ENCODE measurements at places on chromosomes 13 and 19. TPM values are rescaled to one million over a fixed set of nuclear protein-coding genes. Genes with fewer than 3 reads are reported as not detected.

Gene SLC1A6
- total RNA-seq, result not detected

DNA sequence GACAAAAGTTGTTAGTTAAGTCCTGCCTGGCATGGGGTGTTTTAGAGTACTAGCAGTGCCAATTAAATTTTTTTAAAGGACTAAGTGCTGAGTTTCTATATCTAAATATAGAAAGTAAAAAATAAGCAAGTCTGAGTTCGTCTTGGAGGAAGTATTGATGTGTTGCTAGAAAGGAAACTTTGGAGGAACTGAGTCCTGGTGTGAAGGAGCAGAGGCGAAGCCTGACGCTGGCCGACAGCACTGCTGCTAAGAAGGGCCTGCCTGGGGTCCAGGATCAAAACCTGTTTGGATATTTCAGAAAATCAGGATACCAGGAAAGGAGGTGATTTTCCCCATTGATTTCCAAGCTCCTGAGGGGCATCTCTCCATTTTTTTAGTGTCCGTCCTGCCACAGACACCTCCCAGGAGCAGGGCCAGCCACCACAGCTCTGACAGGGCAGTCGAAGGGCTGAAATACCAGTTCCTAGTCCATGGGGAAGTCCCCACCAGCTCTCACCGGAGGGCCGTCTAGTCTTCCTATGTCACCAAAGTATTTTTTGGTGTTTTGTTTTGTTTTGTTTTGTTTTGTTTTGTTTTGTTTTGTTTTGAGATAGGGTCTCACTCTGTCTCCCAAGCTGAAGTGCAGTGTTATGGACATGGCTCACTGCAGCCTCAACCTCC lies 38.2 kb upstream of the NPAS1 start:
- DNase-seq, result no peak

- no peak for DNase-seq
Measured at GRCh38 chr19:29590278-29590677, 15.8 kb upstream of the POP4 start.

Gene WASF3
- total RNA-seq, result 9.0 TPM

Gene ZNF175
- 10.2 TPM for total RNA-seq

GRCh38 chr19:32861596-32861995 lies 8.0 kb downstream of the SLC7A9 start:
- DNase-seq, result no peak

DNA sequence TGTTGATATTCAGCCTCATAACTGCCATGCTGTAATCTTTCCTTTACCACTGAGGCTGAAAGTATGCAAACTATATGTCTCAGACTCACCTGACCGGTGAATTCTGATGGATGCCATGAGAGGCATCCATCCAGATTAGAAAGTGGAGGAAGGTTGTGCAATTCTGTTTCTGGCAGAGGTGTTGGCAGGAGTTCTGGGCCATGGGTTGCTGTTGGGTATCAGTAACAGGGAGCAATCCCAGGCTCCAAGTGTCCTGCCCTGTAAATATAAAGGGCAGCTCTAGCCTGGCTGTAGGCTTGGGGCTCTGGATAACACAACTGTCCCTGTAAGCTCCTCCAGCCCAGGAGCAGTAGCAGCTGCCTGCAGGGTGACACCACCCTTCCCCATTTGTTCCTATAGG lies 77.4 kb upstream of the ABCC4 start:
- no peak for DNase-seq

Gene ZNF681
- total RNA-seq, result 9.7 TPM

- no peak for DNase-seq
Measured at GRCh38 chr13:93425411-93425810, 198.8 kb downstream of the GPC6 start.

- no peak for DNase-seq
Measured at GRCh38 chr13:20219577-20219976, 12.5 kb downstream of the GJB6 start.

- DNase-seq, result no peak
Measured at GRCh38 chr19:46515879-46516350, 20.2 kb upstream of the PNMA8B start.

DNA sequence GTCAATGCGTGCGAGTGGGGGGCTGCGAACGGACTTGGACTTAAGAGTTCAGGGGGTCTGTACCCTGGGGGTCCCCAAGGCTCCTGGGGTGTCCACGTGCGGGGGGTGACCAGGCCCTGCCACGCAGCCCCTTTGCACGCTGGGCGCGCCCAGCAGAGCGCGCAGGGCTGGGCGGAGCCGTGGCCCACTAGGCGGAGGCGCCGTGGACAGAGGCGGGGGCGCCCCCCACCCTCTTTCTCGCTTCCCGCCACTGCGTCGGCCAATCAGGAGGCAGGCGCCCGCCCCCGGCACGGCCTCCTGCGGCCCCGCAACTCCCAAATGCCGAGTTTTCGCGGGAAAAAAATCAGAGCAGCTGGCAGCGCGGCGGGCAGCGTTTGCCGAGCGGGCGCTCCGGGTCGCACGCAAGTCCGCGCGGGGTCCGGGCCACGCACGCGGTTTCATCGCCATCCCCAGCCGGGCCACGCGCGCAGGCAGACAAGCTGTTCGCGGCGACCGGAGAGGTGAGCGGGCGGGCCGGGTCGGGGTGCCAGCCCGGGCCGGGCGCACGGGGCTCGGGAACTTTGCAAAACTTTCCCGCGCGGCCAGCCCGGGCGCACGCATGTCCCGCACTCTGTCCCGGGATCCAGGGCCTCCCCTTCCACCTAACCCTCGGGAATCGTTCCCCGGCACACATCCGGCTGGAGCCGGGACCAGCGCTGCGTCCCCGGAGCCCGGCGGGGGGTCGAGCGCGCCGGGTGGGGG lies at the start of gene UHRF1:
Gene UHRF1, plus strand, starts transcription at position 346 of the 741 bp plus-strand sequence. CDS start 1,385 bp downstream, outside the sequence.
- DNase-seq, result no peak

DNA sequence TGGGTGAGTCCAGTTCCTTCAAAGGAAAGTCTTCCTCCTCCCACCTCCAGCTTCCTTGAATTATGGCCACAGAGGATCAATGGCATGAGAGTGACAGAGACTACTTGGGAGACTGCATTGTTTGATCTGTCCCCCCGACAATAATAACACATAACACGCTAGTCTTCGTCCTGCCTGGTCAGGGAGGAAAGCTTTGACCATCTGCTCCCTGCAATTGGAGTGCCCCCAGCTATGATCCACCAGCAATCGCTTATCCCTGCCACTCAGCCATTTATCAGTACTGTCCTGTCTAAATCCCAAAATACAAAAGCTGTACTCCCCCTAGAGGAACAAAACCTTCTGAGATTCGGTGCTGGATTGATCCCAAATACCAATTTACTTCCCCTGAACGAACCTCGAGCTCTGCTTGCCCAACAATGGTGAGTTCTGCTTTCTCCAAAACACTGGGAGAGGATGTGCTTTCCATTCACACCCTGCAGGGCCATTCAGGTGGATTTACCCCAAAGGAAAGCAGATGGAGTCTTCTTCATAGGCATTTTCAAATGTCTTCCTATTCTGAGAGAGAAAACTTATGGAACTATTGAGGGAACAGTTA lies 466.7 kb downstream of the TSHZ3 start:
- no peak for DNase-seq

Gene FAM216B
- not detected for total RNA-seq

GRCh38 chr13:68523838-68524424 lies 1293.8 kb upstream of the PCDH9 start:
- no peak for DNase-seq

Gene KIR3DL1
- total RNA-seq, result not detected

GRCh38 chr13:32124743-32125142 lies 93.2 kb downstream of the FRY start:
- no peak for DNase-seq

DNA sequence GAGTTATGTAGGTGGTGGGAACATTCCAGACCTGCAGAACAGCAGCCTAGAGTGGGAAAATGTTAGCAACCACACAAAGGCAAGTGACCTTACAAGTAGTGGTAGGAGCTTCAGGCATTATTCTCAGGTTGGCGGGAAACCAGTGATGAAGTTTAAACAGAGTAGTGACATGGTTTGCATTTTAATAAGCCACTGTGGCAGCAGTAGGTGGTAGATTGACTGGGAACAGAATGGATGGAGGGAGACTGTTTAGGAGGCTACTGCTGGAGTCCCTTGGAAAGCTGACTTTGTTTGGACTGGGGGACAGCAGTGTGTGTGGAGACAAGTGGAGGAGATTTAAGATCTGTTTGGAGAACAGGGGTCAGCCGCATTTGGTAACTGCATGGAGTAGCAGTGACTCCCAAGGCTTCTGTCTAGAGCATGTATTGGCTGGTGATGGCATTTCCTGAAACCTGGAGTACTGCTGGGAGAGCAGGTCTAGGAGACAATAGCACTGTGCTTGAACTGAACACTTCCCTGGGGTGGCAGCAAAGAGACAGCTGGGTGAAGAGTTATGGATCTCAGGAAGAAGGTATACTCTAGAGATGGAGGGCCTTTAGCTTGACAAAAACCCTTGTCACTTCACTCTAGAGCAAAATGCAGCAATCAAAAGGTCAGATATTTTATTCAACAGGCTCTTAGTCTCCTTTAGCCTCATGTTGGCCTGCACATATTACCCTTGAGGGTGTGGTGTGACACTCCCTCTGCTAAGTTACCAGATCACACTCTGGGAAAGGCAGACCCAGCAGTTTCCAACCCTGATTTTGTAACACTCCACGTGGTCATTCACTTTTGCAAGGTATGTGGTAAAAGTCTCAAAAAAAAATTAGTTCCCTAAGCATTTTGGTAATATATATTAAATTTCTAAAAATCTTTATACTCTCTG lies 70.3 kb downstream of the DHRS12 start:
- no peak for DNase-seq

DNA sequence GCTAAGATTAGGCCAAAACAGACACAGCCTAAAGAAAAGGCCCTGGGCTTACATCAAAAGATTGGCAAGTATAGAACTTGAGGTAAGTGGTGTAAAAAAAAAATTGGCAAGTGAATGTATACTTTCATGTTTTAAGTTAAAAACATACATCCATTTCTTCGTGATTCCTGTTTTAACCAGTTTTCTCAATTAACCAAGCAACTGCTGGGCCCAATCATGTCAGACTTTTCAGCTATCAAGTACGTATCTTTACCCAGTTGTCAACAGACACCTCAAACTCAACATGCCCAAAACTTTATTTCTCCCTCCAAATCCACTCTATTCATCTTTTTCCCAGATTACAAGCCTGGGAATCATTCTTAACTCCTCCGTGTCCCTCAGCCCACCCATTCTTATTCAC lies 1.0 kb downstream of the PCID2 start:
- no peak for DNase-seq

Gene ZNF607
- total RNA-seq, result 14.0 TPM

GRCh38 chr13:26529441-26529840 lies 28.0 kb upstream of the WASF3 start:
- no peak for DNase-seq

GRCh38 chr19:16459680-16460079 lies 12.1 kb downstream of the EPS15L1 start:
- no peak for DNase-seq

Gene ZNF766
- 28.1 TPM for total RNA-seq

GRCh38 chr13:62706048-62706447 lies 1290.4 kb upstream of the PCDH20 start:
- no peak for DNase-seq

DNA sequence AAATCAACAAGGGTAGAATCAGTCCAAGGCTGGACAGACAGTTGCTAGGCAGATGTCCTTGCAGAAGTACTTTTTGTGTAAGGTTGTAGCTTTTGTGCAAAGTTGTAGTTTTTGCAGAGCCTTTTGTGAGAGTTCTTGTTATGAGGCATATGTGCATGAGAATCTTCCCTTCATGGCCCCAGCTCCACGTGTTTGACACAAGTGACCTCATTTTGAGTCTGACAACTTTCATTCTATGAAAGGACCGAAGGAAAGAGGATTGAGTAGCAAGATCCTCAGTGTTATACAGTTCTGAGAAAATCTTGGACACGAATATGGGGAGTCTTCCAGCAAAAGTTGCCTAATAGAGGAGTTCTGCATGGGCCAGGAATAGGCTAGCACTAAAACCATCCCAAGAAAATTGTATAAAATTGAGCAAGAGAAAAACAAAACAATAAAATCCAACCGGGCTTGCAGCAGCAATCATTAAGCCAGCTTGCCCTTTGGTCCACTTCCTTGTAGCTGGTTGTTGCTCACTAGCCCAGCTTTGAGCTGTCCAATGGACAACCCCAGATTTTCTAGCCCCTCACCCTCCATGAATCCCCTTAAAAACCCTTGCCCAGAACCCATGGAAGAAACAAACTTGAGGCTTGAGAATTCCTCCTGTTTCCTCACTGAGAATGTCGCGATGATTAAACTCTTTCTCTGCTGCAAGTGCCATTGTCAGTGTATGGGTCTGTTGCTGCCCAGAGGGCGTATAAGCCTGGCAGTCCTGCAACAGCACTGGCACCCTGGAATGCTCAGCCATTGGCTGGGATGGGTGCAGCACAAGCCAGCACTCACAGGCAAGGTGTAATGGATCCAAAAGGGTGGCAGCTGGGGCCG lies 6.5 kb downstream of the EPSTI1 start:
- no peak for DNase-seq

- DNase-seq, result no peak
Measured at GRCh38 chr13:106477303-106477702, 58.2 kb downstream of the EFNB2 start.

DNA sequence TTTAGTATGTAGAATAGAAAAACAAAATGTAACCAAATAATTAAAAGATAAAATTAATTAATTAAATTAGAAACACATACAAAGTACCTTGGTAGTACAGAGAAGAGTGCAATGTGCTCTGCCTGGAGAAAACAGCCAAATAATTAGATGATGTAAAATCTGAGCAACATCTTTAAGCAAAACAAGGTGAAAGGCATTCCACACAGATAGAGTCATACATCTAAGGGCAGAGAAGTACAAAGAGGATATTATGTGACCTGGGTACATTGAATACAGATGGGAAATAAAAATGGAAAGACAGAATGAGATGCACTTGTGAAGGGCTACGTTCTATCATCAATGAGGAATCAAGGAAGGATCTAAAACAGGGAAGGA lies 25.2 kb upstream of the FNDC3A start:
- no peak for DNase-seq

GRCh38 chr19:48123907-48124651 lies 13.5 kb upstream of the PLA2G4C start:
- DNase-seq, result no peak

Gene NLRP5
- not detected for total RNA-seq

GRCh38 chr13:91400063-91400399 lies 1.6 kb downstream of the GPC5 start:
- DNase-seq, result no peak

- DNase-seq, result no peak
Measured at GRCh38 chr19:1243768-1244692, 2.5 kb downstream of the ATP5F1D start.

- DNase-seq, result no peak
Measured at GRCh38 chr19:14375582-14376291, 5.5 kb upstream of the ADGRE5 start.

Gene DPF1
- total RNA-seq, result 1.1 TPM

All from urinary bladder (tissue), 4 donors.